Cortex of kidney (tissue), 1 donor: ENCODE measurements at places on chromosomes 1 and 21.

DNA sequence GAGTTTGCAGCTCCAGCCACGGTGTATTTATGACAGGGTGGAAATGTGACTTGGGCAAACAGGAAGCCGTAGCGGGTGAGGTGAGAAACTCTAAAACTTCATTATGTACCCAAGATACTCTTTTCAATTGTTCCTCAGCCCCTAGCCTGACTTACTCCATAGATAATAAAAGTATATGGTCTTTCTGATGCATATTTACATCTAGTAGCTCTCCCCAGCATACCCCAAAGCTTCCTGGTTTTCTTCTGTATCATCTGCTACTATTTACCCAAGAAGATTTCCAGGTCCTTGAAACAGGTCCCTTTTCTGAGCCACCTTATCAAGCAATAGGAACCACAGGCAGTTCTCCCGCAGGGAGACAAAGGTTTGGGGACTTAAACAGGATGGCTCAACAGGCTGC lies 201.5 kb upstream of the ESRRG start:
- no peak for DNase-seq

- no peak for DNase-seq
Measured at GRCh38 chr1:47805921-47806361, 191.2 kb downstream of the TRABD2B start.

- no peak for DNase-seq
Measured at GRCh38 chr1:198463709-198464108, 76.8 kb downstream of the ATP6V1G3 start.

- DNase-seq = no peak
Measured at GRCh38 chr1:5611431-5611830, 380.8 kb downstream of the NPHP4 start.

DNA sequence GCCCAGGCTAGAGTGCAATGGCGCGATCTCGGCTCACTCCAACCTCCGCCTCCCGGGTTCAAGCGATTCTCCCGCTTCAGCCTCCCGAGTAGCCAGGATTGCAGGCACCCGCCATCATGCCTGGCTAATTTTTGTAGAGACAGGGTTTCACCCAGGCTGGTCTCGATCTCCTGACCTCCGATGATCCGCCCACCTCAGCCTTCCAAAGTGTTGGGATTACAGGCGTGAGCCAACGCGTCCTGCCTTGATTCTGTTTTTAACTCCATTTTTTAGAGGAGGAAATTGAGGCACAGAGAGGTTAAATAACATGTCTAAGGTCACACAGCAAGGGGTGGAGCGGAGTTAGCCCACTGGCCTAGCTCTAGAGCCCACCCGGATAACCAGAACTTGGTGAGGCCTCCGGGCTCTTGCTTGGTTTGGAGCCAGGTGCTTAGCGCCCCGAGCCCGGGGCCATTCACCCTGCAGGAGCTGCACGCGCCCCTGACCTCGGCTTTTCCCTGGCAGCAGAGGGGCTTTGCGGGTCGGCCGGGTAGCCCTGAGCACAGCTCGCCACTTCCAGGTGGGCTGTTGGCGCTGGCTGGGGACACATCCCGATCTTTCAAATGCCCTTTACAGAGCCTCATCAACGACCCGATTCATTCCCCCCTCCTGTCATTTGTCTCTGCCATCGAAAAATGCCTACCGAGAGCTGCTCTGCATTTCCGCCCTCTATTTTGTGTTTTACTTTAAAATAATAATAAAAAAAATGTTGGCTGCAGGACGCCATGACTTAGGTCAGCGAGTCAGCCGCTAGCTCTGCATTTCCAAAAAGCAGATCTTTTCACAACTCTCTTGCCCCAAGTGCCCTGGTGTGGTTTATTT lies 11.2 kb downstream of the SIM2 start:
- no peak for DNase-seq

DNA sequence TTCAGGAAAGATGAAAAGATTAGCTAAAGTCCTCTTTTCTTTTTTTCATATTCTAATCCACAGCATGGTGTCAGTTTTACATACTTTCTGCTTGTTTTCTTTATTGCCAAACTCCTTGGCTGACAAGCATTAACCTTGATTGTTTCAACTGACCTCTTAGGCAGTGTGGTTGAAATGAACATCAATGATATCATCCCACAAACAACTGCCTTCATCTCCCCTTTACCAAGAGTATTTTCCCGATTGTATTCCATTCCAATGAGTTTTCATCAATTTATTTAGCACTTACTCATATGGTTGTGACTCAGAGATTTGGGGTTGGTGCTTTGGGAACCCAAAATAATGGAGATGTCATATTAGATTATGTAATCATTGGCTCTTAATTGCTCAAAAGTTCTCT lies 71.8 kb downstream of the SPAG17 start:
- DNase-seq = no peak

DNA sequence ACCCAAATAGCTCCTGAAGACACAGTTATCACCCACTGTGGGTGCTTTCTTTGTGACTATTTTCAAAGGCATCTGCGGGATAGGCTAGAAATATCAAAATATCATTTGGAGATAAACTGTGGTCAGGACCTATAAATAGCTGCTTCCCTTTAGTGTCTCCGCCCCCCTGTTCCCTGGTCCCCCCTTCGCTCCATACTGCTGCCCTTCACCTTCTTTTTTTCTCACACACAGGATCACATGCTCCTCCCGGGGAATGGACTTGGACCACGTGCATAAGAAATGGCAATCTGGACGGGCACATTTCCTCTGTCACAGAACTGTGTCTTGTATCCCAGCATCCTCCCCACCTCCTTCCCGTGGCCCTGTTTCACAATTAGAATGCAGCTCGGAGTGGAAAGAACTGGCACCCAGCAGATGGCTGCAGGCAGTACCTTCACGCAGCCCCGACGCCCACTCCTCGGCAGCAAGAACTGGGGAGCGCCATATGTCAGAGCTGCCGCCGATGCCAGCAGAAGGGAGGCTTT lies 68.8 kb upstream of the SSX2IP start:
- no peak for DNase-seq

- no peak for DNase-seq
Measured at GRCh38 chr1:112594208-112594876, 24.6 kb downstream of the ST7L start.

- no peak for DNase-seq
Measured at GRCh38 chr1:41367288-41367642, 6.0 kb downstream of the FOXO6 start.

DNA sequence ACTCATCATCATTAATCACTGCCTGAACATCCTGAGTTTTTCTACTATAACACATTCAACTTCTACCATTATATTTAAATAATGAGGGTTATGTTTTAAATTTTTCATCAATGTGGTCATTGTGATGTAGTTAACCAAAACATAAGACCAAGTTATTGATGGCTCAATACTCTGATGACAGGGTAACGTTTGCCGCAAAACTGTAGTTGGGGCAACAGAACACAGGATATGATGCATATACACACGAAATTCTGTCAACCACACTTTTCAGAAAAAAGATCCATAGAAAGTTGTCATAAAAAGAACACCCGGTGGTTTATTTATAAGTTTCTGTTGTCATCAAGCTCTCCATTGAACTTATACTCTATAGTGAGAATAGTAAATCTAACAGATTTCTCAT lies 121.7 kb upstream of the COL11A1 start:
- no peak for DNase-seq

DNA sequence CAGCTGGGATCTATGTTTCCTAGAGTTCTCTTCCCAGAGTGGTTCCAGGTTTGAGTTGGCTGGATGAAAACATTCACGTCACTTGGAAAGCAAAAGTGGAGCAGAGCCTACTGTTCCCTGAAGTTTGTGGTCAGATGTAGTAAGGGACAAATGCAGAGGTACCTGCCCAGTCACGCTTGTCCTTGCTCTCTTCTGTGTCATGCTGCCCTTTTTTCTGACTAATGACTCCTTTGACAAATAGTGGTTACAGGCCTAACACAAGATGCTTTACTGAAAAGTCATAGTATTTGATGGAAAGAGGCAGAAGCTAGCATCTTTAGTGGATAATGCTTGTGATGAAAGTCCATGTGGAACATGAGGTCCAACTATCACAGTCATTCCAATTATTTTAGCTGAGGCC lies 881.4 kb upstream of the B3GALT2 start:
- DNase-seq = no peak

DNA sequence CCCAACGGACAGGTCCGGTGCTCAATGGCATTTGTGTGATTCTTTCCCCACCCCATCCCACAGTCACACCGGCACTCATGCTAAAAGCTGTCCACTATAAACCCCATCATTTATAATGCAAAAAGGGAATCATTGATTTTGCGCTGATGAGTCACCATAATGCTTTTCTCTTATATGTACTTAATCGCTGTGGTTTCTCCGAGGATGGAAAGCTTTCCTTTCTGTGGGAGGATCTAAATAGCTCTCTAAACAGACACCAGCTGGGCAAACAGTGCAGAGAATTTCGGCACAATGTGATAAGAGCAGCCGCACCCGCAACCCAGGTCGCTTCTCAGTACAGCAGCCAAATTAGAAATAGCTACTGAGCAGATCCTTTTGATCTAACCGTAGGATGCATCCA lies 85.6 kb downstream of the SETD4 start:
- DNase-seq = no peak

- no peak for DNase-seq
Measured at GRCh38 chr1:8506456-8506855, 188.5 kb downstream of the SLC45A1 start.

- DNase-seq = no peak
Measured at GRCh38 chr1:35297886-35298285, 29.4 kb downstream of the ZMYM4 start.

DNA sequence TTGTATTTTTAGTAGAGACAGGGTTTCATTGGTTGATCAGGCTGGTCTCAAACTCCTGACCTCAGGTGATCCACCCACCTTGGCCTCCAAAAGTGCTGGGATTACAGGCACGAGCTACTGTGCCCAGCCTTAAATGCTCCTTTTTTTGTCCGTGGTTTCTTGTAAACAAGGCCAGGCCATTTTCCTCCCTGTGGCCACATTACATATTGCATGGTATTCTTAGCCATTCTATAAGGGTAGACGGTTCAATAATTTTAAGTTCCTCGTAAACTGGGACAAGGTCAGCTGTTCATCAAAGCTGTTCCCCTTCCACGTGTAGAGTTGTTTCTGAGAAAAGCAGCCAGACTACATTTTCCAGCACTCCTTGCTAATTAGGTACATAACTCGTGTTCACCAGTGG lies 10.3 kb upstream of the LUZP1 start:
- DNase-seq = no peak

GRCh38 chr1:35532497-35533223 lies 24.5 kb downstream of the KIAA0319L start:
- DNase-seq = no peak

DNA sequence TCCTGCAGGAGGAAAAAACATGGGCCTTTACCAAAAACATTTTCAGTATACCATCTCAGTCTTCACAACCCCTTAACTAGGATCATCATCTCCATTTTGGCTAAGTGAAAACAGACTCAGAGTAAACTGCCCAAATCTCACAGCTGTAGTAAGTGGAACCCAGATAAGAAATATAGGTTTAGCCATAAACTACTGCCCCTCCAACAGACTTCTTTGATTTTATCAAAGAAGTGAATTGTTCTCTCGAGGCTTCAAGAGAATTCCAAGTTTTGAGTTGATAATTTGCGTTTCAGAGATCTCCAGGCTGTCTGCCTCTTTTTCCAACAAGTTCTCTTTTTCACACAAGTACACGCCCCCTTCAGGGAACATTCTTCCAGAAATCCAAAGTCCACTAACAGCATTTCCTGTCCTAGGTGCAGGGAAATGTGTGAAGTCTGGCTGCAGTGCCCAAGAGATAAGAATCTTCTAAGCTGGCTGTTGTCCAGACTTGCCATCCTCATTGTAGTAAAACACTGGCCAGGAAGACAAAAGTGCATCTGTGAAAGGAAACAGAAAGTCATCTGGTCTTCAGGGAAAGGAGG lies 30.8 kb downstream of the RNF19B start:
- no peak for DNase-seq

DNA sequence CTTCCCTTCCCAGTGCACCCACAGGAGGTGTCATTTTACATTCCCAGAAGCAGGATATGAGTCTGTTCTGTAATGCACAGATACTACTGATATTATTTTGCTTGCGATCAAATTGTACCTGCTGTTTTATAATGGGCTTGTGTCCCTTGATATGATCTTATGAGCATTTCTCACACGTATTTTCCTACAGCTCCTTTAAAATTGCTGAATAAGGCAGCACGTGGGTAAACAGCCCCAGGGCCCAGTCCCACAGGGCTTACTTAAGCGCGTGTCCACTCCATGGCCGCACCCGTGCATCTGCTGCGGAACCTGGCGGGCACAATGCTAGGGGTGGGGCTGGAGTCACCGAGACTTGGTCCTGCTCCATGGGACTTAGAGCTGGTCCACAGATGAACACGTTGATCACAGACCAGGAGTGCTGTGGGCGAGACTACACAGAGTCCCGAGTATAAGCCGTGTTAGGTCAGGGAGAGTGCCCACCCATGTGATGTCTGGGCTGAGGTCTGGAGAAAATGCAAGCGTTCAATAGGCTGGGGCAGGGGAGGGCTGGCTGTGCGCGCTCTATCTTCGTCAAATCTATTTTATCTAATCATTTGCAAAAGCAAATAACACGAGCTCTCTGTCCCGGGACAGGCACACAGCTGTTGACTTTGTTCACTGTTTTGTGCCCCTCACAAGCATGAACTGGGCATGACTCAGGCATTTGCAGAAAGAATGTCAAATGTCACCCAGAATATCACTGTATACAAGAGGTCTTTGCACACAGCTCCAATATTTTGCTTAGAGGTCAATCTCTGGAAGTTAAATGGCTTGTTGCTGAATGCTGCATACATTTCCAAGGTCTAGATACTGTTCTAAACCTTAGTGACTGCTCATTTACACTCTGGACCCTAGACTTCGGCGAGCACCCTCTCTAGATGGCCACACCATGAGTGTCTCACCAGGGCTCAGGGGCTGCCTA lies 119.3 kb downstream of the CRYAA start:
- DNase-seq = no peak

GRCh38 chr1:67838180-67838910 lies 5.1 kb upstream of the GNG12 start:
- no peak for DNase-seq

DNA sequence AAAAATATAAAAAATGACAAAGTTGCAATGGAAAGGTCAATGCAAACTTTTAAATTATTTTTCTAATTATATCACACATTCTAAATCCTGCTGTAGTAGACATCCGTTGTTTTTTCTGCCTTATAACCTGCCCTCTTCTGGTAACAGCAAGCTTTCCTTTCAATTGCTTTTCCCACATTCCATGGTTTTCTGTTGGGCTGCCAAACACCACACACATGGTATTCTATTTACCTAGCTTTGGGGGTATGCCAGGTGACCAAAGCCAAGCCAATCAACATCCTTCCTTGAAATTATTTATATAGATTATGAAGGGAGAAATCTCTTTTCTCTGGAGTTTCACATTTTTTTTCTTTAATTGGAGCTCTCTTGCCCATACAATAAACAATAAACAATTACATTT lies 3.4 kb upstream of the LAMC1 start:
- DNase-seq = no peak

DNA sequence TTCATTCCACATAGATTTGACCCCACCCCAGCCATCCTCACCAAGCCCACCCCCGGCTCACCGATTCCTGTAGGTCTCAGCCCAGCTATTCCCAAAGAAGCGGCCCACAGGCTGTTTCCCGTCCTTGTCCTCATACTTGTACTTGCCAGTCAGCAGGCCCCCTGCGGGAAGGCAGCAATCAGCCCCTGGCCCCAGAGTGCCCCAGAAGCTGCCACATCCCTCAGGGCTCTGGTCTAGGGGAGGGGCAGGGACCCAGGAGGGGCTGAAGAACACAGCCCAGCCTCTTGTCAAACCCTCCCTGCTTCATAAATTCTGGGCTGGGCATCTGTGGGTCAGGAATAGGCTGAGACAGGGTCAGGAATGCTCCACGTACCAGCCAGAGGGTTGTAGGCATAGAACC lies 5.0 kb downstream of the AKR7A2 start:
- no peak for DNase-seq

GRCh38 chr1:232630894-232631195 lies 912 bp upstream of the SIPA1L2 start:
- no peak for DNase-seq
